T-helper 17 cell (primary cell): ENCODE measurements at places on chromosomes 3 and 15.

- DNase-seq = no peak
Measured at GRCh38 chr15:92101708-92102394, 248.3 kb downstream of the SLCO3A1 start.

DNA sequence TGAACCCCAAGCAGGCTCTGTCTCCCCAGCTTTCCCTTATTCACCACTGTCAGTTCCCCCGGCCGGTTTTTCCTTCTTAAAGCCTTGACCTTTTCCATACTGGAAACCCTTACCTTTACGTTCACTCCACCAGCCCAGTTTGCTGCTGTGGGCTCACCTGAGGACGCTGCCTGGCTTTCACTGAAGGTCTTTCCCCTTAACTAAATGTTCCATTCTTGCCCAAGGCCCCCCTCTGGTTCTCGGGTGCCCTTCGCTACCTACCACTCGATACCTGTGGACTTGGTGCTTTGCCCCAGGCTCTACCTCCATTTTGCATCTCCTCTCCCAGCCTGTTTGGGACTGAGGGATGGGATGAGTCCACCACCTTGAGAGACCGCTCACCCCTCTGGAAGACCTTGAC lies 851 bp downstream of the AP2M1 start:
- DNase-seq = no peak

GRCh38 chr3:184737641-184738505 lies 26.0 kb upstream of the MAGEF1 start:
- DNase-seq = no peak

DNA sequence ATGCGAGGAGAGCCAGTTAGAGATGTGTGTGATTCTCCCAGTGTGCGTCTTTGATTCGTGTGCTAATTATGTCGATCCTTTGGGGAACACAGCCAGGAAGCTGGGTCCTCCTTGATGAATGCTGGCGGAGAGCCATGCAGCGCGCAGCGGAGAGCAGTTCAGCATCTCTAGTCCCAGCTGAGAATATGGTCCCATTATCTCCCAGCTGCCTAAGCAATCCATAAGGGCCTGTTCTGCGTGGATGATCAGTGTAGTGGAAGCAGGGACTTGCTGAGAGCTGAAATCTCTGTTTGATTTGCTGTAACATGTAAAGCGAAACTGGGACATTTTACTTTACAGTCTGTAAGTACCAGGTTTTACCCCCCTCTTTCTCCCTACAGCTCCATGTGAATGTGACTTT lies 412.7 kb downstream of the CNTN4 start:
- DNase-seq = no peak

GRCh38 chr3:122078235-122078935 lies 23.2 kb downstream of the CD86 start:
- DNase-seq = no peak

GRCh38 chr15:80507638-80508316 lies 103.6 kb downstream of the ARNT2 start:
- DNase-seq = no peak

DNA sequence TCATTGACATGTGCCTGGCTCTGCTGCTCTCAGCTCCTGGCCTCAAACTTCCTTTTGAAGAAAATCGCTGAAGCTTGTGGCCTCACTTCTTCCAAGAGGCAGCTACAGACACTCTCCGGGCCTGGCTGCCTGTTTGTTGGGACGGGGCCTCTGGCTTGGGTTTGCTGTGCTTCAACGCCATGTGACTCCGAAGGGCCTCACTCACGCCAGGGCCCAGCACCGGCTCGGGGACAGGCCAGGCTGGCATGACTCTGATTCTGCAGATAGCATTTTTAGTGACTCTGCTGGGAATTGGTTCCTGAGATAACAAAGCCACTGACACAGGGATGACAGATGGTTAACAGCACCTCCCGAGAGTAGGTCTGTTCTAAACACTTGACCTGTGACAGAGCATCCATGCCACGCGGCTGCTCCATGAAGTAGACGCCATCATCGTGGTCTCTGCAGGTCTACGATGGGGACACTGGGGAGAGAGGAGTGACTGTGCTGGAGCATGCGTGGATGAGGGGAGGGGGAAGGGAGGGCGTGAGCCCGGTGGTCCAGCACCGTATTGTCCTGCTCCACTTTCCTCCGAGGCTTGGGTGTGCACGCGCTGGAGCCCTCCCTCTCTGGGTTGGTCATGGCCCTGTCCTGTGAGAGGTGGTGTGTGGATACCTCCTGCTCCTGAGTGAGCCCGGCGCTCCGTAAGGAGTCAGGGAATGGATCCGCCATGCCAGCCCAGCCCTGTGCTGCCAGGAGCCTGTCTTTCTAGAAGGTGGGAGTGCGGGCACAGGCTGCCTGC lies 133.6 kb downstream of the TJP1 start:
- DNase-seq = no peak

DNA sequence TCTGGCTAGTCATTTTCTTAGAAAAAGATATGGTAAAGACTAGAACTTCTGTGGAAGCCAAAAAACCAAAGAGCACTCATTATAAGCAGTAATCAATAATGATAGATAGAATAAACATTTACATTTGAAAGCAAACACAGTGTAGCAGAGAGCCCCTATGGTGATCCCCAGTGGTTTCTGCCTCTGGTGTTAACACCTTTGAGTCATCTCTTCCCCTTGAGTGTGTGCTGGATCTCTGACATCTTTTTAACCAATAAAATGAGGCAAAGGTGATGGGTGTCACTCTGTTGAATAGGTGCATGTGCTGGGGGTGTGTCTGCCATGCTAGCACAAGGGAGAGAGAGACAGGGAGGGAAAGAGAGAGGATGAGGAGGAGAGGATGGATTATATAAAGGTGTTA lies 121.6 kb downstream of the TFG start:
- DNase-seq = no peak

DNA sequence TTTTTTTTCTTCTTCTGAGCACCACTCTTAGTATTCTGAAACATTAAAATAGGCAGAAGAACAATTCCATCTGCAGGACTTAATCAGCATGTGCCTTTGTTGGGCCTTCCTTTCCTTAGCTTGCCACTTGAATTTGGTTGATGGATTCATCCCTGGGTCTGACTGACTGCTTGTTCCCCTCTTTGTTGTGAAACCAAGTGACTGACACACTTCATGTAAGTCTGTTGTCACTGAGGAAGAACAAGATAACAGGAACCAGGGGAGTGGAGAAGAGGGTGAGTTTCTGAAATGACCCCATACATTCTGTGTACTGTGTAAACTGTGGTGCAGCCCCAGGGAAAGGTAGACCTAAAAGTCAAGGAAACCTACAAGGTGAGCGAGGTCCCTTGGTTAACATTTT lies 188.7 kb upstream of the TBC1D5 start:
- DNase-seq = no peak

- no peak for DNase-seq
Measured at GRCh38 chr3:135623558-135623957, 342.0 kb upstream of the PPP2R3A start.

GRCh38 chr3:180416111-180416594 lies 185.8 kb upstream of the TTC14 start:
- no peak for DNase-seq

DNA sequence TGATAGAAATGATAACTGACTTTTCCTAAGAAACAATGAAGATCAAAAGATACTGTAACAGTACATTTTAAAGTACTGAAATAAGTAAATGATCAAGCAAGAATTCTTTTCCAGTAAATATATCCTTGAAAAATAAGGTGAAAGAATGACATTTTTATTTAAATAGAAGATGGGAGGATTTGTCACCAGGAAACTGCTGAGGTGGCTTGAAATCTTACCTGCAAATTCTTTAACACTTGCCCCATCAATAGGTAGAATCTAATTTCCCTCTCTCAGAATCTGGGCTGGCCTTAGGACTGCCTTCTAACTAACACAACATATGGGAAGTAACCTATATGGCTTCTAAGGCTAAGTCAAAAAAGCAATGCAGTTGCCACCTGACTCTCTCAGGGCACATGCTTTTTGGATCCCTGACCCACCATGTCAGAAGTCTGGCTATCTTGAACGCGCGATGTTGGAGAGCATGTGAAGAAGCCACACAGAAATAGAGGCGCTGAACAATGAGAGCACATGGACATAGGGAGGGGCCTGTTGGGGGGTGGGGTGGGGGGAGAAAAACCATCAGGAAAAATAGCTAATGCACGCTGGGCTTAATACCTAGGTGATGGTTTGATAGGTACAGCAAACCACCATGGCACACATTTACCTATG lies 11.5 kb downstream of the ACSBG1 start:
- no peak for DNase-seq

DNA sequence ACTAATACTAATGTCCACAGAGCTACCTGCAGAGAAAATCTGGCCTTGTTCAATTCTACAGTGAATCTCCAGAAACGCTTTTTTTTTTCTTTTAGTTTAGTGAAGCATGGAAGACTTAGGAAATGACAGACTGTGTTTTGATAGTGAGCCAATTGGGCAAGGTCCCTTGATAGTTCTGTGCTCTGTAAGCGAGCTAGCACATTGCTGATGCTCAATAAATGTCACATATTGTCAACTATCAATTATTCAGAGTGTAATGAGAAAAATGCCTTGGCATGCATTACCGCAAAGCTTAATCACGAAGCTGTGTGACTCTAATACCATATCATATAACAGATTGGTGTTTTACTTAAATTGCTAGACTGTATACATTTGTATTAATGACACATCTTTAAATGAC lies 5.2 kb upstream of the C3orf85 start:
- no peak for DNase-seq

- DNase-seq = peak; percentile 38
Measured at GRCh38 chr3:196219194-196219969, 3.0 kb downstream of the SLC51A start.

- DNase-seq = no peak
Measured at GRCh38 chr3:191066669-191067068, 132.4 kb upstream of the OSTN start.

DNA sequence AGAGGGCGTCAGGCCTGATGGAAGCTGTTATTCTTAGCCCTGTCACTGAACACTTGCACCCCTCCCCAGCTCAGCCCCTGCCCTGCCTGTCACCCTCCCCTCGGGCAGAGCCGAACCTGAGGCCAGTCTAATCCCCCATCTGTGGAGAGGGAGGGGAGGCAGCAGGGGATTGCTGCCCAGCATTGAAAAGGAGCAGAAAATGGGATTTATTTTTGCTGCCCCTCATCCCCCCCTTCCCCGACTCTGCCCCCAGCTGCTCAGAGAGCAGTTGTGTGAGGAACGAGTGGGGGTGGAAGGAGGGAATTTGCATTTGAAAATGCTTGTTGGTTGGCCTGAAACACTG lies 71.6 kb downstream of the EPHB3 start:
- DNase-seq = no peak

DNA sequence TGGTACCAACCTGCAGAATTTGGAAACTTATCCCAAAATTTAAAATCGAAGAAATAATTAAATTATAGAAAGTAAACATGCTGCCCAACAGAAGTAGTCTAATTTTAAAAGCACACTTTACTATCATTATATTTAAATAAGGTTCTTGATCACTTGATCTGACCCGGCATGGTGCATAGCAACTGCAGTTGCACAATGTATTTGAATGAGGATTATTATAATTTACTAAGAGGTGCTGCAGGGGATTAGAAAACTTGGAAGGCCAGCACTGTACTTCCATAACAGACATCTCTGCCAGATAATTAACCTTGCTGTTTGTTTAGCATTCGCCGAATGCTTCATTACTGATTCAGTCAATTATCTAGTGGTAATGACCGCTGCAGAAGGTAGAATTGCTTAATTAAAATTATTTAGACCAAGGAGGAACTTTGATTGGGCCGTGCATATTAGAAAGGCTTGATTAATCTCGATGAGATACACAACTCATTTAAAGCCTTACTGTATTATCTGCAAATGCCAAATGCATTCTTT lies 971.6 kb downstream of the ZPLD1 start:
- DNase-seq = no peak

DNA sequence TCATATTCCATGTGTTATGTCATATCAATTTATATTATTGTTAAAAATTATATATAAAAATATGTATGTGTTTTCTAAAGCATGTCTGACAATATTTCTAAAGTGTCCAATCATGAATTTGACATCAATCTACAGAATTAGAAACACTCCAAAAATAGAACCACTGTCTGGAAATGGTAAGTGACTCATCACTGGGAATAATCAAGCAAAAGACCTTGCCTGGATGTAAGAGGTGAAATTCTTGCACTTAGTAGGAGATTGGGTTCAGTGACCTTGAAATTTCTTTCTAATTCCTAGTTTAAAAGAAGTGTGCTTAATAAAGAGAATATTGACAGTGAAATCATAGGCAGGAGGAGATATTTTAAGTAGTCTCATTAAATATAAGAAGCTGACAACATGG lies 188.8 kb downstream of the ZNF385D start:
- no peak for DNase-seq

- DNase-seq = no peak
Measured at GRCh38 chr15:88646951-88647350, 8.1 kb downstream of the ISG20 start.

GRCh38 chr3:39221141-39221530 lies 28.7 kb upstream of the XIRP1 start:
- no peak for DNase-seq

DNA sequence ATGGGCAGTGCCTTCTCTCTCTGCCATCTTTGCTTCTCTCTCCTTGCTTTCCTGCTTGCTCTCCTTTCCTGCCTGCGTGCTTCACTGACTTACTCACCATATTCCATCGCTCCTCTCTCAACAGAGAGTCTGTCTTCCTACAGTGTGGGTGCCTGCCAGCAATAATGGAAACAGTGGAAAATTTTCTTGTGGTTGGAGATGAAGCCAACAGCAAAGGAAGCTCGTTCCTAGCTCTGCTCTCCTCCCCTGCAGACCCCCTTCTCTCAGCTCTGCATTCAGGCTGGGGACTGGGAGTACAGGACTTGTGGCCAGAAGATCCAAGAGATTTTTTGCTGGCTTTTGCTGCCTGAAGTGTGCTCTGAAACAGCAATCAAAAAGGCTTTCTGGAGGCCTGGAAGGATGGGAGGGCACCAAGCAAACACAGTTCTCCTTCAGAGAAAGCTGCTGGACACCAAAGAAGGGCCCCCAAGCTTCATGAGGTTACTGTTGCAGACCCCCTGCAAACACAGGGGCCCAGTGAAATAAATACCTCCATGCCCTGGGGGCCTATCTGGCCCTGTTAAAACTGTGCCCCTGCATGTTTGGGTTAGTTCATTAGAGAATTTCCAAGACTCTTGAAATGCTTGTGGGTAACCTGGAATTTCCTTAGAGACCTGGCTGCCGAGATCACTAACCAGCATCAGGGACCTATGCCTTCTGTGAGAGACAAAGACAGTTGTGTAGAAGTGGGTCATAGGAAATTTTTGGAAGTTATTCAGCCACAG lies 149.9 kb upstream of the RASGRP1 start:
- DNase-seq = no peak

DNA sequence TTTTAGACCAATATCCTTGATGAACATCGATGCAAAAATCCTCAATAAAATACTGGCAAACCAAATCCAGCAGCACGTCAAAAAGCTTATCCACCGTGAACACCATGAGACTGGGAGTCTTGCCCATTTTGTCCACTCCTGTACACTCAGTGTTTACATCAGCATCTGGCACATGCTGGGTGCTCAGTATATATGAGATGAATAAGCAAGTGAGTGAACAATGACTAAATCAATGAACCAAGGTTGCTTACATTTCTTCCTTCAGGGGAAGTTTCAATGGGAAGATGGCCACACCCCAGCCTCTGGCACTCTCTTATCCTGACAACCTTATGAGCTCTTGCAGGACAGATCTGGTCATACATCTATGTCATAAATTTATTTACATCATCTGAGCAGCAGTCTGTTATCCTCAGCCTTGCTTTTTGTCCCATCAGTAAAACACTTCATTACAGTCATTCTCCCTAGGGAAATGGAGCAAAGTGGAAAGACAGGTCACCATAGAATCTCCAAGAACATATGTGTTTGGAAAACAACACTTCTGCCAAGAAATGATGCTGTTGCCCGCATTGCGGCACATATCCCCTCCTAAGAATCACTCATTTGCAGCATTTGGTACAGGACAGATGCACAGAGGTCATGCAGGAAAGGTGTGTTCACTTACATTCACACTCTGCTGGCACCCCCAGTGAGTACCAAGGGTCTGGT lies 171.8 kb upstream of the EIF1B start:
- DNase-seq = no peak
